Activated CD4-positive, alpha-beta T cell treated with anti-CD3 and anti-CD28 coated beads, Interleukin-2, amount 10 ng/mL, durations not matched to agents 24 days and 14 days (primary cell): ENCODE measurements at places on chromosomes 12 and 14. TPM values are rescaled to one million over a fixed set of nuclear protein-coding genes. Genes with fewer than 3 reads are reported as not detected.

The NR2C1 gene
- 24.4 and 28.5 TPM in 2 replicates for total RNA-seq

The ASIC1 gene
- 17.6 and 19.7 TPM in 2 replicates for total RNA-seq

- no peak for DNase-seq
- no peak overlapping the region for H3K4me3 ChIP-seq
- H3K36me3 ChIP-seq, result no peaks in the 10 kb centered on the region
- H3K27ac ChIP-seq, result no peak overlapping the region
- H3K4me1 ChIP-seq, result no peaks in the 10 kb centered on the region
- no peaks in the 10 kb centered on the region for H3K27me3 ChIP-seq
Observed at GRCh38 chr14:104203071-104203425, 64.7 kb downstream of the KIF26A start.

The CCDC184 gene
- 0.38 and 0.44 TPM in 2 replicates for total RNA-seq

DNA sequence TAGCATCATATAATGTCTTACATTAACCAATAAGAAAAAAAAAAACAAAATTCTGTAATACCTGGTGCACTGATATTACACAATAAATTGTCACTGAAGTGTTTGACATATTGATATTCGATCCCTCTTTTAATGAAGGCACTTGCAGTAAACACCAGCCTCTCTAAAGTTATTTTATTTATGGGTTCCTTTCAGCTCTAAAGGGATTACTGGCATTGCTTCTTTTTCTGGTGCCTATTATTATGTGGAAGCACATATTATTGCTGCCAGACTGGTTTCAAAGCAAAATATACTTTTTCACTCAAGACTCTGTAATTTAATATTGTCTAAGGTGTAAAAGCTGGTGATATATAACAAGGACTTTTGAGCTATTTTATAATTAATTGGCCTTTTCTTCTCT is 1090.5 kb downstream of the TRHDE start:
- no peaks in the 10 kb centered on the region for H3K36me3 ChIP-seq
- H3K27ac ChIP-seq, result no peak overlapping the region
- no peaks in the 10 kb centered on the region for H3K27me3 ChIP-seq
- DNase-seq, result no peak
- no peaks in the 10 kb centered on the region for H3K4me1 ChIP-seq

- H3K4me3 ChIP-seq, result no peak overlapping the region
- H3K27me3 ChIP-seq, result peaks cover 2% of the 10 kb centered on the region
- H3K27ac ChIP-seq, result no peak overlapping the region
- DNase-seq, result no peak
Observed at GRCh38 chr12:120343692-120344091, 16.1 kb upstream of the PLA2G1B start.

- H3K4me1 ChIP-seq, result no peaks in the 10 kb centered on the region
- no peak overlapping the region for H3K27ac ChIP-seq
- H3K27me3 ChIP-seq, result no peaks in the 10 kb centered on the region
- H3K4me3 ChIP-seq, result no peak overlapping the region
- DNase-seq, result no peak
- H3K36me3 ChIP-seq, result no peaks in the 10 kb centered on the region
Observed at GRCh38 chr14:46840944-46841720, 189.6 kb upstream of the RPL10L start.

GRCh38 chr12:110927546-110927945 is 7.2 kb upstream of the MYL2 start:
- DNase-seq, result no peak
- no peak overlapping the region for H3K4me3 ChIP-seq
- H3K36me3 ChIP-seq, result no peaks in the 10 kb centered on the region
- no peak overlapping the region for H3K27ac ChIP-seq
- peaks cover 2% of the 10 kb centered on the region for H3K27me3 ChIP-seq
- H3K4me1 ChIP-seq, result no peaks in the 10 kb centered on the region

- no peak for DNase-seq
- no peaks in the 10 kb centered on the region for H3K4me1 ChIP-seq
- H3K36me3 ChIP-seq, result no peaks in the 10 kb centered on the region
Observed at GRCh38 chr14:21041676-21042433, at the start of gene RNASE7. Gene RNASE7 (plus strand): TSS chr14:21042362. CDS start chr14:21042993, 631 bp downstream.

- H3K36me3 ChIP-seq, result peaks cover 1% of the 10 kb centered on the region
- peaks cover 40% of the 10 kb centered on the region for H3K4me1 ChIP-seq
- no peak overlapping the region for H3K4me3 ChIP-seq
- DNase-seq, result peak; percentile 66
- no peaks in the 10 kb centered on the region for H3K27me3 ChIP-seq
- H3K27ac ChIP-seq, result peak overlapping the region; percentile 59
Observed at GRCh38 chr14:103393676-103394626, 8.7 kb downstream of the MARK3 start.

- H3K4me1 ChIP-seq, result no peaks in the 10 kb centered on the region
- H3K36me3 ChIP-seq, result no peaks in the 10 kb centered on the region
- DNase-seq, result no peak
- H3K27me3 ChIP-seq, result no peaks in the 10 kb centered on the region
- H3K4me3 ChIP-seq, result no peak overlapping the region
Observed at GRCh38 chr12:115095073-115095748, 411.2 kb upstream of the TBX3 start.

The ABCC9 gene
- 0.02 TPM in 1 of 2 replicates, not detected in the other for total RNA-seq

The FGF23 gene
- not detected in 2 replicates for total RNA-seq

GRCh38 chr12:46298261-46298660 is 29.4 kb upstream of the SLC38A1 start:
- no peak overlapping the region for H3K4me3 ChIP-seq
- H3K27ac ChIP-seq, result no peak overlapping the region
- peaks cover 9% of the 10 kb centered on the region for H3K27me3 ChIP-seq

GRCh38 chr12:81963636-81964035 is 204.5 kb upstream of the PPFIA2 start:
- peaks cover 2% of the 10 kb centered on the region for H3K27me3 ChIP-seq
- no peaks in the 10 kb centered on the region for H3K36me3 ChIP-seq
- no peaks in the 10 kb centered on the region for H3K4me1 ChIP-seq

DNA sequence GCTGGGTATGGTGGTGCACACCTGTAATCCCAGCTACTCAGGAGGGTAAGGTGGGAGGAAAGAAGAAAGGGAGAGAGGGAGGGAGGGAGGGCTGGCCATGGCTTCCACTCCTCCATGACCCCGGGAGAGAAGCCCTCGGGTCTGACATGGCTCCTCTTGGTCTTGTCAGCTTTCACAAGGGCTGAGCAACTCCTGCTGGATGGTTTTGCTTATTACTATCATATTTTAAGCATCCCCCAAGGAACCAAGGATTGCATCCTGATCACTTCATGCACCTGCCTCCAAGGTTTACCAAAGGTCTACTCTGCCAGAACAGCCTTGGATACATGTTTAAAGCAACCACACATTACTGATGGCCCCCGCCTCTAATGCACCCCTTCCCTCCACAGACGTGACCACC is 28.0 kb upstream of the NCOR2 start:
- no peak for DNase-seq
- H3K27me3 ChIP-seq, result peaks cover 25% of the 10 kb centered on the region
- no peaks in the 10 kb centered on the region for H3K4me1 ChIP-seq
- H3K36me3 ChIP-seq, result no peaks in the 10 kb centered on the region
- no peak overlapping the region for H3K4me3 ChIP-seq

DNA sequence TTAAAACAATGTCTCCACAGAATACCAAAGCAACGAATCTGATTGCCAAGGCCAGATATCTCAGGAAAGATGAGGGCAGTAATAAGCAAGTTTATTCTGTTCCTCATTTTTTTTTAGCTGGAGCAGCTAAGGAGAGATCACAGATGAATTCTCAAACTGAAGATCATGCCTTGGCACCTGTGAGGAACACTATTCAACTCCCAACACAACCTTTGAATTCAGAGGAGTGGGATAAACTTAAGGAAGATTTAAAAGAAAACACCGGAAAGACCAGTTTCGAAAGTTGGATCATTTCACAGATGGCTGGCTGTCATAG is 994 bp downstream of the PRORP start:
- H3K4me1 ChIP-seq, result peaks cover 55% of the 10 kb centered on the region
- no peaks in the 10 kb centered on the region for H3K27me3 ChIP-seq
- H3K36me3 ChIP-seq, result peaks cover 43% of the 10 kb centered on the region
- no peak for DNase-seq
- H3K27ac ChIP-seq, result peak overlapping the region; percentile 100

The CYP46A1 gene
- total RNA-seq, result 0.02 and 0.05 TPM in 2 replicates

DNA sequence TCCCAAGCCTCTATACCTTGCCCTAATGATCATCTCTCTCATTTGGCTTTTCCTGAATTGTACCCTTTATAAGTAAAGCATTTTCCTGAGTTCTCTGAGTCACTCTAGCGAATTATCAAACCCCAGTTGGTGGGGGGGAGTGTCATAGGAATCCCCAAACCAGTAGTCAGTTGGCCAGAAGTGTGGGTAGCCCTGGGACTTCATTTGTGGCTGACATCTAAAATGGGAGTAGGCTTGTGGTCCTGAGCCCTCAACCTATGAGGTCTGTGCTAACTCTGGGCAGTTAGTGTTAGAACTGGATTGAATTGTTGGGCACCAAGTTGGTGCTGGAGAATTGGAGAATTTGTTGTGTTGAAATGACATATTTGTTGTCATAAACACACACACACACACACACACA is 91.3 kb downstream of the BBS10 start:
- H3K36me3 ChIP-seq, result no peaks in the 10 kb centered on the region
- no peak overlapping the region for H3K27ac ChIP-seq
- H3K27me3 ChIP-seq, result peaks cover 2% of the 10 kb centered on the region
- H3K4me1 ChIP-seq, result no peaks in the 10 kb centered on the region
- DNase-seq, result no peak
- no peak overlapping the region for H3K4me3 ChIP-seq

- no peaks in the 10 kb centered on the region for H3K4me1 ChIP-seq
- no peaks in the 10 kb centered on the region for H3K36me3 ChIP-seq
- no peak overlapping the region for H3K4me3 ChIP-seq
- no peak for DNase-seq
Observed at GRCh38 chr12:106645074-106645421, 62.2 kb downstream of the RFX4 start.

- DNase-seq, result no peak
- H3K36me3 ChIP-seq, result no peaks in the 10 kb centered on the region
- H3K27me3 ChIP-seq, result peaks cover 6% of the 10 kb centered on the region
- no peak overlapping the region for H3K4me3 ChIP-seq
- peaks cover 2% of the 10 kb centered on the region for H3K4me1 ChIP-seq
Observed at GRCh38 chr12:75859868-75860267, 171.7 kb downstream of the PHLDA1 start.

DNA sequence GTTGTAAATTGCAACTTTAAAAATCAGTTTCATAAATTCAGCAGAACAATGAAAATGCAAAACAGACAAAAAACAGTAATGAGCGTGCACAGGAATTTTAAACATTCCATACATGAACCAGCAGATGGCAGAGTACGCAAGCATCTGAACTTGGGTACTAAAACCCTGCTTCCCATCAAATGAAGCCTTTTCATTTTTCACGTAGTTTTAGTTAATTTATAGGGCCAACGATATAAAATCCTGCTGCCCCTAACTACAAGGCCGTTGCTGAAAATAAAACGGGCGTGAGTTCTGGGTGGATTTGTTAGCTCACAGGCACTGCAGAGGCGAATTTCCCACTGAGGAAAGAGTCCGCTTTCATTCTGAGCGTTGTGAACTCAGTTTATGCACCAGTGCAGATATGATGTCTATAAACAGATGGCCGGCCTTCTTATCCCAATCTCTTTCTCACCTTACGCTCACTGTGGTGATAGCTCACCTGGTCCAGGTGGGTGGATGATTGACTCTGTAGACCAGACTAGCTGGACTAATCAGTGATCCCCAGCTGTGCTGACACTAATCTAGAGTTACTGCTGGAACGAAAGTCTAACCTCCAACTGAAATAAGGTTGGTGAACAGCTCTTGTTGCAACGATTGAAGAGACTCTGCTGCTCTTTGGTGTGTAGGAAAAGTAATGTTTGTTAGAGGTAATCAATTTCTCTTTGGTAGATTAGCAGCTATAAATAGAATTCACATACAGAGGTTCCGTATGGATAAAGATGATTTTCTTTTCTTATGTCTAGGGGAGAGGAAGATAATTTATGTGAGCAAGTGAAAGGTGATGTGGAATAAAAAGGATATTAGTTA is 89.2 kb downstream of the PDZRN4 start:
- H3K27ac ChIP-seq, result no peak overlapping the region
- H3K4me1 ChIP-seq, result no peaks in the 10 kb centered on the region
- H3K27me3 ChIP-seq, result no peaks in the 10 kb centered on the region
- peak; percentile 58 for DNase-seq

- H3K36me3 ChIP-seq, result no peaks in the 10 kb centered on the region
- no peak overlapping the region for H3K27ac ChIP-seq
- H3K27me3 ChIP-seq, result peaks cover 3% of the 10 kb centered on the region
- no peak for DNase-seq
Observed at GRCh38 chr14:58784931-58785330, 147.2 kb downstream of the DACT1 start.

- no peaks in the 10 kb centered on the region for H3K4me1 ChIP-seq
- no peak for DNase-seq
- H3K27ac ChIP-seq, result no peak overlapping the region
- no peak overlapping the region for H3K4me3 ChIP-seq
Observed at GRCh38 chr12:13030541-13031291, 13.5 kb upstream of the FAM234B start.

DNA sequence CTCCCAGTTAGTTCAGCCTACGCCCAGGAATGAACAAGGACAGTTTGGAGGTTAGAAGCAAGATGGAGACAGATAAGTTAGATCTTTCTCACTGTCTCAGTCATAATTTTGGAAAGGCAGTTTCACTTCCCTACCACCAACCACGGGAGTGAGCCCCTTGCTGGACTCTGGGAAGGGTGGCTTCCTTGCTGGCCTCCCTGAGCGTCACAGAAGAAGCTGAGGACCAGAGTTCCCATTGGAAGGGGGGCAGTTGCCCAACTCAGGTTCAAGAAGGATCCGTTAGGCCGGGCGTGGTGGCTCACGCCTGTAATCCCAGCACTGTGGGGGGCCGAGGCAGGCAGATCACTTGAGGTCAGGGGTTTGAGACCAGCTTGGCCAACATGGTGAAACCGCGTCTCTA is 106.2 kb upstream of the MAX start:
- peak overlapping the region; percentile 74 for H3K4me3 ChIP-seq
- H3K27ac ChIP-seq, result peak overlapping the region; percentile 89
- H3K27me3 ChIP-seq, result no peaks in the 10 kb centered on the region
- no peak for DNase-seq

The B4GALNT1 gene
- total RNA-seq, result 4.6 and 5.7 TPM in 2 replicates

The TAS2R42 gene
- total RNA-seq, result not detected in 2 replicates

DNA sequence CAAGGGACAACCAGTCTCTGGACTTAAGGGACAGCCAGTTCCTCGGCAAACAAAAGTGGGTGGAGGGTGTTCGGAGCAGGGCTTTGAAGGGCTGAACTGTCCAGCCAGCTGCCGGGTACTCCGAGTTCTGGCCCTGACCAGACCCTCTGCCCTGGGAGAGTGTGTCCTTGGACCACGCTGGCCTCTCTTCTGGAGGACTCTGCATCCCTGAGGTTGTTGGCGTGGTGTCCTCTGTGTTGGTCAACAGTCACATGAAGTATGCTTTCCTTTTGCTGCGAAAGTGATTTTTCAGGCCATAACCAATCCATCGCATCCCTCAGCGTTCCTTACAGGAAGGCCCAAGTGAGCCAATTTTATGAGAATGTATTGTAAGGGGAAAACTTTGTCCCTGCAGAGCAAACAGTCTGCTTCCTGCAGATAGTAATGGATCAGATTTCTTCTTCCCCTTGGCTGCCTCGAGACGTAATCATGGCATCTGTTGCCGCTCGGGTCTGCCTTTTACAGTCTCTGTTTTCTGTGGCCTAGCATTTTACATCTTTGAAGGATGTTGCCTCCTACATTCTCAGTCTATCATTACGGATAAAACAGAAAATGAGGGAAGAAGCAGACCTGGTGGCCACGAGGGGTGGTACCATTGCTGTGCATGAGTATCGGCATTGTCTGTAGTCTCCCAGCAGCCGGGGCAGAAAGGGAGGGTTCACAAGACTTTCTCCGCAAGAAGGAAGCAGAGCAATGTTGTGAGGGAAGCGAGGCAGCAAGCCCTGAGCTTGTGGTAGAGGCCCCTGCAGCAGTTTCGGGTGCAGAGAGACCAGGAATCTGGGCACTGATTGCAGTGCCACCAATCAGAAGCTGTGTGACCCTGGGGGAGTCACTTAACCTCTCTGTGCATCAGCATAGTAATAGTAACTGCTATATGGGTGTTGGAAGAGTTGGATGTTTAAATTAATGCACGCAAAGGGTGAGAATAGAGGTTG is 47.4 kb downstream of the SMIM41 start:
- H3K4me3 ChIP-seq, result no peak overlapping the region
- H3K36me3 ChIP-seq, result no peaks in the 10 kb centered on the region
- H3K4me1 ChIP-seq, result no peaks in the 10 kb centered on the region

The SERPINA3 gene
- total RNA-seq, result not detected in 2 replicates
